ENCODE measurements at places on chromosomes 16 and 17.

DNA sequence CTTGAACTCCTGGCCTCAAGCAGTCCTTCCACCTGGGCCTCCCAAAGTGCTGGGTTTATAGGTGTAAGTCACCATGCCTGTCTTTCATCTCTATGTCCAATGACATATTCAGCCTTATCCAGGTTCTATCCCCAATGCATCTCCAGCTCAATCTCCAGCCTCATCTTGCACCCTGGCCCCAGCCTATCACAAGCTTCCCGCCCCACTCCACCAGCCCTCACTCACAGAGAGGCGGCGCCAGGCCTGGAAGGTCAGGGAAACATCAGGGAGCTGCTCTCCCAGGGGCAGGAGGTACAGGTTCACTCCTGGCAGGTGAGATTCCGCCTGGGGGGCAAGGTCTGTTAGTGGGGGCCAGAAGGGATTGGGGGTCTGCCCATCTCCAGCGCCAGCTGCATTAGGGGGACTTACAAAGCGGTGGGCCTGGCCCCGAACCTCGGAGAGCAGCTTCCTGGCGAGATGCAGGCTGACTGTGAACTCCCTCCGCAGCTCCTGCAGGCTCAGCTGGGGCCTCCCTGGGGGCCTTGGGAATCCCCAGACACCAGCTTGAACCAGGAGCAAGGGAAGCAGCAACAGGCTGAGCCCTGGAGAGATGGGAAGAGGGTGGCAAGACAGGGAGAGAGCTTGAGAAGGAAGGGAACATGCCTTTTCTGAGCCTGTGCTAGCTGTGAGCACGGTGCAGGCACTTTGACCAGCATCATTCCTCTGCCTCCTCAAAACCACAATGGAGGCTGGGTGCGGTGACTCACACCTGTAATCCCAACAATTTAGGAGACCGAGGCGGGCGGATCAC, 3.0 kb downstream of the IL27 start:
- DNase-seq, result no peak

GRCh38 chr17:50511058-50511457, 2.8 kb downstream of the MYCBPAP start:
- no peak for DNase-seq

DNA sequence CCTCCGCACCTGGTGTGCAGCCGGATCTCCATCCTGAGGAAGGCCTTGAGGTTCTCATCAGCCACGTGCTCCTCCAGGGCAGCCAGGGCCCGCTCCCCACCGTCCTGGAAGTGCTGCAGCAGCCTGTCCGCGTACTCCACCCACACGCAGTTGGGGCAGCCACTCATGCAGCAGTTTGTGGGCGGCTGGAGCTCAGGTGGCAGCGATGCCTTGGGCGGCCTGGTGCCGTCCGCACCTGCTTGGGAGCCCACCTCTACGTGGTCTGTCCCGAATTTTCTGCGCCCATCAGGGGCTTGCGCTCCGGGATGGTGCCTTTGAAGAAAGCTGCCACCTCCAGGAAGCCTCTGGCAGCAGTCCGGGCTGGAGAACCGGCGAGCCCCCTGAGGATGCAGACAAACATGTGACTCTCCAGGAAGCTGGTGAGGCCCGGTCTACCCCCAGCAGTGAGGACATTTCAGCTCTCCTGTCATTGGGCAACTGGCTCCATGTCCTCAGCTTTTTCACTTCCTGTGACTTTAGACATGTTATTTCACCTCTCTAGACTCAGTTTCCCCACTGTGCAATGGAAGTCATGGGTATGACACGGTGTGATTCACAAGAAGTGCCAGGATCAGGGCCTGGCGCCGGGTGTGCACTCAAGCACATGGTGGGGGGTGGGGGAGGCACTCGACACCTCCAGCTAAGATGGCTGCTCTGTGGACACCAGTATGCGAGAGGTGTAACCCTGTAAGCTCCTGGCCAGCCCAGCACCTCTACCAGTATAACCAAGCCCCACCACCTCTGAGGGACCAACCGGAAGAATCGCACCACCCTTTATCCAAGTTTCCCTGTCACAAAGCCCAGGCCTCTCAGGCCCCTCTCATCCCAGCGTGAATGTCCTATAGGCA, 957 bp downstream of the OXLD1 start:
- no peak for DNase-seq

DNA sequence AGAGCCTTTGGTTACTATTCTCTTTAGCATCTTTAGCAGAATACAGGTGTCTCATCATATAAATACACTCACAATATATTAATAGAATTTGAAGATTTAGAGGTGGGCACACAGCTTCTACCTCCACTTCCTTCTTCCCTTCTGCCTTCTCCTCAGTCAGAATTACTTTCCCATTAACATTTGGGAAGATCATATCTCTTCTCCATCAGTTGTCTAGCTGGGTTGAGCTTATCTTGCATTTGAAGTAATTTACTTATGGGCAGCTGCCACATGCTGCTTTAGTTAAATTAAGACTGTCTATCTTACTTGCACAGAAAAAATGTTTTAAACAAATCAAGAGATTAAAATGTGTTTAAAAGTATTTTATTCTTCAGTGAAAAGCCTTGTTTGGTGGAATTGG, 110.1 kb upstream of the ASIC2 start:
- DNase-seq, result no peak

- no peak for DNase-seq
These were observed 28.6 kb downstream of the ADAM11 start for GRCh38 chr17:44787271-44787940.

- no peak for DNase-seq
These were observed 97.0 kb upstream of the FA2H start for GRCh38 chr16:74871608-74872007.

- DNase-seq, result no peak
These were observed 16.9 kb downstream of the DOC2B start for GRCh38 chr17:164303-165235.

- DNase-seq, result no peak
These were observed 5.3 kb upstream of the DNAH2 start for GRCh38 chr17:7712111-7712771.

GRCh38 chr17:47850692-47851573, at the start of gene SP6:
Gene SP6, minus strand, starts transcription at chr17:47851163. Its CDS starts 2,734 bp downstream, at chr17:47848429.
- DNase-seq, result peak; percentile 58

DNA sequence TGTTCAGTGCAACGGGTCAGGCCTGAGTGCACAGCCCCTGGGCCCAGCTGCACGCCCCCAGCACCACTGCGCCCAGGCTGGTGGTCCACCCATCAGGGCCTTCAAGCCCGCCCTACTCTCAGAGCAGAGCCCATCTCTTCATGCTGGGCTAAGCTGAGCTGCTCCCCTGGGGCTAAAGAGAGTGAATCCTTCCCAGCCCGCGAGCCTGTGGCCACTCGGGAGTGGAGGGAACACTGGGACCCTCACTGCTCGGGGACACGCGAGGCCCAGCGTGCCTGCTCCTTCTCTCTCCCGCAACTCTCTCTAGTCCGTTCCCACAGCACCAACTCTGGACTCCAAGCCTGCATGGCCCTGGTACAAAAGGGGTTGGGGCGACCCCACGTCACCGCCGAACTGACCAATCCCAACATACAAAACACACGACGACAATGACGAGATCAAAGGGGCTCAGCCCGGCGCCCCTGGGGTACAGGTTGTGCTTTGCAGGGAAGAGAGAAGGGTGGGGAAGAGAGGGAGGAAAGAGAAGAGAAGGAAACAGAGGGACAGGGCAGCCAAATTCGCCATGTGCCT, 4.1 kb upstream of the SIRT7 start:
- DNase-seq, result no peak

- DNase-seq, result no peak
These were observed 2.7 kb downstream of the FOXJ1 start for GRCh38 chr17:76138234-76138895.

- no peak for DNase-seq
These were observed 1.4 kb downstream of the PLCD3 start for GRCh38 chr17:45130681-45131615.

GRCh38 chr16:87264634-87265033, 52.6 kb downstream of the C16orf95 start:
- DNase-seq, result no peak

GRCh38 chr17:49580981-49581647, 5.4 kb downstream of the NXPH3 start:
- no peak for DNase-seq

- DNase-seq, result no peak
These were observed 245 bp downstream of the TMEM256 start for GRCh38 chr17:7403727-7403976.

DNA sequence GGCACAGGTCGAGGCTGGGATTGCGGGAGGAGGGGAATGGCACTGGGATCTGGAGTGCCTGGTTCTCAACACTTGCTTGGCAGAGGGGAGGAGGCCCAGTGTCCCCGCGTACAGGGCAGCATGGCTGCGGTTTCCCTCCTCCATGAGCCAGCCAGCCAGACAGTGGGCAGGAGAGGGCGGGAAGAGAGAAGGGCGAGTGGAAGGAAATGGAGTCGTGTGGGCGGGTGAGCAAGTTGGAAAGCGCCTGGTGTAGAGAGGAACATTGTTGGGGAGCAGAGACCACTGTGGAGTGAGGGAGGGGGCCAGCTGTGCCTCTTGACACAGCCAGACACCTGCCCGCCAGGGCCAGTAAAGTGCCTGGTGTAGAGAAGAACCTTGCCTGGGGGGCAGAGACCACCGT, 130.5 kb downstream of the OR1D5 start:
- DNase-seq, result no peak

DNA sequence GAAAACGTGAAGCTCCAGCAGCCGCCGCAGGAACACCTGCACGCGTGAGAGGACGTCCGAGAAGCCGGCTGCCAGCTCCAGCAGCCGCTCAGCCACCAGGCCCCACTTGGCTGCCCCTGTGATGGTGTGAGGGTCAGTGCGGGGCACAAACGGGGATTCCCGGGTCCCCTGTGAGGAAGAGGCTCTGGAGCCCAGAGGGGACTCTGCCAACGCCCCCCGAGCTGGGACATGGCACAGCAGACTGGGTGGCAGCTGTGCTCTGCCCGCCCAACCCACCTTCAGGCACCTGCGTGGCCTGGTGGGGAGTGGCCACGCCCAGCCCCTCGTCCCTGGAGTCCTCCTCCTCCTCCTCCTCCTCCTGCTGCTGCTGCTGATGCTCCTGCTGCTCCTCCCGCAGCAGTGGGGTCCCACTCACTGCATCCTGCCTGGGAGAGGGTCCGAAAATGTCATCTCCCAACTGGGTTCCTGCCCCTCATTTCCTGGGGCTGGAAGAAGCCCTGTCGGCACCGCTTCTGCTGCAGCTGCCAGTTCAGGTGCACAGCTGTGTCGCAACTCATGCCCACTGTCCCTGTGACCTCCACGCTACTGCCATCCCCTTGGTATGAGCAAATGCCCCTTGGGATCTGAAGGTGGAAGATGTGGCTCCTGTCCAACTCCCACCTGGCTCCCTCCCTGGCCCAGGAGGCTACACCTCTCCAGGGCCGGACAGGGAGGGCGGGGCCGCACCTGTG, 27.5 kb downstream of the CTU2 start:
- DNase-seq, result no peak

DNA sequence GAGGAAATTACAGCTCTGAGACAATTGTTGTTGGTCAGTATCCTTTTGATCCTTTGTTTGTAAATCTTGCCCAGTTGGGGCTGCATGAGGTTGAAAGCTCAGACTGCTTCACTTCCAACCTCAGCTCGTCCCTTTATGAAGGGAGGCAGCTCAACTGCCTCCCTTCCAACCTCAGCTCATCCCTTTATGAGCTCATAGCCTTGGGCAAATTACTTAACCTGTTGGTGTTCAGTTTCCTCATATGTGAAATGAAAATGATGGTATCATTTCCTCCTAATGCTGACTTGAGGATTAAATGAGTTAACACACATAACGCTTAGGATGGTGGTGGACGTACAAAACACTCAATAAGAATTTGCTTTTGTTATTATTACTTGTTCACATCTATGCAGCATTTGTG, 265.1 kb downstream of the CDH13 start:
- DNase-seq, result no peak

DNA sequence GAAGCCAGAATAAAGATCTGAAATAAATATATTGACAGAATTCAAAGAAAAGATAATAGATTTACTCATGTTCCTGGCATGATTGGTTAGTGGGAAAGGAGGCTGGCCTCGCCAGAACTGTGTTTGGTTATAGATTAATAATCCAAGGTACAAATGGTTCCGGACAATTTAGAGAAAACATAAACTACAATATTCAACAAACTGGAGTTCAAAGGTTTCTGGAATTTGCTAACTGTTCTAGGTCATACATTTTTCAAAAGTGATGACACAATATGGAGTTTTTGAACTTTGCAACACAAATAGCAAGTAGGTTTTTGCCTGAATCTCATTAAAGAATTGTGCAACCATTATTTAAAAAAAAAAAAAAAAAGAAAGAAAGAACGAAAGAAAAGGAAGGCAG, 251.7 kb upstream of the SALL1 start:
- no peak for DNase-seq

- DNase-seq, result no peak
These were observed 172.6 kb downstream of the GSG1L start for GRCh38 chr16:27890866-27891265.

GRCh38 chr17:71649941-71650350, 470.9 kb upstream of the SOX9 start:
- no peak for DNase-seq

- no peak for DNase-seq
These were observed 321.3 kb downstream of the SEC14L1 start for GRCh38 chr17:77462090-77462489.

DNA sequence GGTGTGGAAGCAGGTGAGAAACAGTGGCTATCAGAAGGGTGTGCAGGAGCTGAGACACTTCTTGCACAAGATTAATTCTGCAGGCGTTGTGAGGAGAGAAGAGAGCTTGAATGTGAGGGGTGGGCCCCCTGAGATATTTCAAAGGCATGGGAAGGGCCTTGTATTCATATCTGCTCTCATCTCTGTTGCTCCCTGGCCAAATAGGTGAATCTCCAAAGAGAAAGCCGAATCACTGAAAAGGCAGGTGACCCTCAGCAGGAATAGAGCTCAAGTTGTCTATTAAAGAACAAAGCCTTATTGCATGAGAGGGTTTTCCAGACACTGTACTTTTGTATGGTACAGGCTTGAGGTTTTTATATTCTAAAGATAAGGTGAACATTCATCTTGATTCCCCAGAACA, 373.1 kb downstream of the TMEM114 start:
- DNase-seq, result no peak

DNA sequence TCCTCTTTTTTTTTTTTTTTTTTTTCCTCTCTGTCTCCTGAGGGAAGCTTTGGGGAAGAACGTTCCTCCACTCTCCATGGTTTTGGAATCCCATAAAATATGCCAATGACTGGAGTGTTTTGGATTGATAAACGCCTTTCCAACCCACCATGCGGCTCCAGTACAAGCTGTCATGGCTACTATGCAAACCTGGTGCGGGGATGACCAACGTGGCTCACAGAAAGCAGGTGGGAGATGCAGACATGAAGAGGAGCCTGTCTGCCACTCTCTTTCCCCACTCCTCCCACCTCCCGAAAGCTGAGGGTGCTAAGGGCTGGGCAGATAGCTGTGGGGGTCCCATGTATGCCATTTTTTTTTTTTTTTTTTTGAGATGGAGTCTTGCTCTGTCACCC, 69.9 kb upstream of the SEC14L1 start:
- no peak for DNase-seq

- no peak for DNase-seq
These were observed 7.0 kb downstream of the PRR29 start for GRCh38 chr17:64004903-64005733.

DNA sequence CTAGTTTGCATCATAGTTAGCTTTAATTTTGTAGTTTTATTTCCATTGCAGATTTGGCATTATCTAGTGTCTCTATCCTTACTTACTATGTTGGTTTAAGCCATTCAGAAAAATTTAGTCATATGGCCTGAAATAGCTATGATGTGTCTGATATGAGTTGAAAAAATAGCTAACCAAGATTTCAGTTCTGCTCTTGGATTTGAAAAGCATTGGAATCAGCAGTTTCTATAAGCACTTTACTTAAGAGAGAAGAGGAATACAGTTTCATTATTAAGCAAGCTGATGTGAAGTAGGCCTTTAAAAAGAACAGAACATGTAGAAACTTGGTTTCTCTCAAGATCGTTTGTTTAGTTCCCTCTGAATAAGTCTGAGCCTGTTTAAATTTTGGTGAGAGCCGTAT, 25.9 kb downstream of the LPCAT2 start:
- DNase-seq, result no peak

Data from NCI-H187 (cell line).